ENCODE measurements at places on chromosomes 4 and X.

DNA sequence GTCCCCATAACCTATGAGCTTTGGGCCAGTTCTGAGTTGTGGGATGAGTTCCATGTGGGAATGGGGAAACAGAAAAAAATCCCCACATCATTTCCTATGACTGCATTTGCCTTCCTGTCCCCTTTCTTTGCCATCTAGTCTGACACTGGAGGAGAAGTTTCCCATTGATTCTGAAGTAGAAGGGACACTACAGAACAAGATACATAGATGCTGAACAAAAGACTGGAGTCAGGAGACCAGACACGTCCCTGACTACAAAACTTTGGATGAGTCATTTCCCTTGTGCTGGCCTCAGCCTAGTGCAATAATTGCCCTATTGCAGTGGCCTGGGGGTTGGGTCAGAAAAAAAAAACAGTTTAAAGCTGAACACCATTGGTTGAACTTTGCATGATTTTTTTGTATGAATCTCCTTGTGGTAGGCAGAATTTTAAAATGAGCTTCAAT, 22.1 kb downstream of the BEX3 start:
- DNase-seq: no peak

GRCh38 chrX:15751155-15751819, 13.2 kb downstream of the CA5B start:
- DNase-seq: no peak

DNA sequence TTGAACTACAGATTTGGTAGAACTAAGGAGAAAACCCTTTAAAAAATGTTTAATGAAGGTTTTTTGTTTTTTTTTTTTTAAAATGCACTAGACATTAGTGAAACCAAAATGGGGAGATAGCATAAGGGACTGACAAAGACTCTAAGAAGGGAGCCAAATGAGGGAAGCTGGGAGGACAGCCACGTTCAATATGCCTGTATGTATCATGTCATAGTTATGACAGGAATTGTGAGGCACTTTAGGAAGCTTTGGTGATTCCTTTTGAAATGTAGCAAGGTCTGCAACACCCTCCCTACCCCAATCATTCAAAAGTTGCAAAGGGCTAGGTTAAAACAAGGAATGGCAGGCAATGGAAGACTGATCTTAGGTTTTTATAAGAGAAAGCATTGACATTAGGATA, 526.0 kb downstream of the TLL1 start:
- no peak for DNase-seq

DNA sequence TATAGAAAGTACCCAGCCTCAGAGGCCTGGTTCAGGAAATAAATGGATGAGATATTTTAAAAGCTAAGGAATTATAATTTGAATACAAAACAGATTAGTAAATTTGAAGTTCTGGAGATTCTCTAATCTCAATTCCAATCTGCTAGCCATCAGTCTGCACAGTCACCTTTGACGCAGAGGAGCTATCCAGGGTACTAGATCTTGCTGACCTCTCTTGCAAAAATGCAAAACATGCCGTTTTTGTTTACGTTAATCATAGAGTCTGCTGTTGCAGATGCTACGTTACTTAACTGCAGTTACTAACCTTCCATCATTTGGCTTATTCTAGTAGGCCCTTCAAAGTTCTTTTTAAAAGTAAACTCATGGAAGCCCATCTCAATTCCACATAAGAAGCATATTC, 10.4 kb downstream of the CCSER1 start:
- no peak for DNase-seq

GRCh38 chrX:48470110-48470832, at the start of gene SLC38A5:
SLC38A5 (minus strand) TSS chrX:48470260; CDS start chrX:48467924, 2,336 bp downstream.
- DNase-seq: no peak

- DNase-seq: no peak
Observed at GRCh38 chr4:1872870-1873269, 1.7 kb downstream of the NSD2 start.

- no peak for DNase-seq
Observed at GRCh38 chrX:18545771-18546170, 120.4 kb downstream of the CDKL5 start.

- DNase-seq: no peak
Observed at GRCh38 chr4:53355930-53356521, 9.8 kb downstream of the SCFD2 start.

DNA sequence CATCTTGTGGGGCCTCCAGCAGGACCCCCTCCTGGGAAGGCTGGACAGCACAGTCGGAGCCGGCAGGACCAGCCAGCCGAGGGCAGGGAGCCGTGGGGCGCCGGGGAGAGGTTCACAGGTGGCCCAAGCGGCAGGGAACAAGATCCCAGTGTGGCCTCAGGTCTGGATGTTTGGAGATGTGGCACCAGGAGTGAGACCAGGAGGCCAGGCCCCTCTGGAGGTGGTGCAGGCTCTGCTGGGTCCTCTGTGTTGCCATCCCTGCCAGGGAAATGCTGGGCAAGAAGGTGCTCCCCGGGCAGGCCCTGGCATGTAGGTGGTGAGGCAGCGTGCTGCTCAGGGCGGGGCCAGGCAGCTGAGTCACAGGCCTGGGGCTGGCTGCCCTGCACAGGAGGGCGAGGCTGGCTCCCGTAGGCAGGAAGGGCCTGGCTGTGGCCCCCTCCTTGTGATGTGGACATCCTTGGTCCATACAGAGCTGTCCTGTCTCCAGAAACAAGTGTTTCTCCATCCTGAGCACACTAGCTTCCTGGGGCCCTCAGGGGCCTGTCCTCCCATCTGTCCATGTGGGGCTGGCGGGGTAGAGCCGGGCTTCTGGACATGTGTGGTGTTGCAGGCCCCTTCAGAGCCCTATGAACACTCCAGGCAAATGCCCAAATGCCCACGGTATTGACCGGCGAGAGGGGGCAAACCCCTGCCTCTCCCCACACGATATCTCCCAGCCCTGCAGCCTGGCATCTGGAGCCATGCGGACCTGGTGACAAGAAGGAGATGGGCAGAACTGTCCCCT, 4.8 kb upstream of the HGFAC start:
- no peak for DNase-seq

Measured in NCI-H1048 (cell line).